ENCODE measurements at places on chromosomes 12 and 14.

DNA sequence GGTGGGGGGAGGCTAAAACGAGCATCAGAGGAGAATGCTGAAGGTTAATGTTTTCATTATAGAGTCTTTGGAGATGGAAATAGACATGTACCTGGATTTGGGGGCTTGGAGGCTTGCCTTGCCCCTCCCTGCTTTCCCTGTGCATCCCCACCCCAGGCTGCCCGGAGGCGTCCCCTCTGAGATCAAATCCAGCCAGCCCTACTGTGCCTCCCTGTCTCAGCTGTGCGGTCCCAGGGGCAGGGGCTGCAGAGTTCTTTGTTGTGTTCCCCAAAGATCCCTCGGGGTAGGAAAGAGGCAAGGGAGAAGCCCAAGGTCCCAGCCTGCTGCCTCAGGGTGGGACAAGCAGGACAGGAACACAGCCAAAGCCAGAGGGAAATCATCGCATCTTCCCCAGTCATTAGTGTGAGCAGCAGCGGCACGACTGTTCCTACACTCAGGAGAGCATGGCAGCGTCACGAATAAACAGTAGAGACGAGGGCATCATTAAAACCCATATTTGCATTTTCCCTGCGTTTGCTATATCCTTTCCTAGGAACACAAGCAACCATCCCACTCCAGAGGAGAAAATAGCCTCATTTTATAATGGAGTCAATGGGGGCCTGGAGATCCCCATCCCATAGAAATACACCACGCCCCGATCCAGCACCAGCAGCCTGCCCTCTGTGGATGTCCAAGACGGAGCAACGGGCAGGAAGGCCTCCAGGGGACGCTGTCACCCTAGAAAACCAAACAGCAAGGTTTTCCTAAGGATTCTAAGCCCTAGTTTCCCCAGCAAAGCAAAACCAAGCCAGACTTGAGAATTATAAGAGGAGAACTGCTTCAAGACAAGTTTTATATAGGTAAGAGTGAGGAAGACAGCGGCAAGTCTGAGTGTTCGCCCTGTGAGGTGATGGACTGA, 32.4 kb downstream of the ANO2 start:
- H3K27ac ChIP-seq: no peak overlapping the region
- no peaks in the 10 kb centered on the region for H3K36me3 ChIP-seq
- no peak overlapping the region for H3K4me3 ChIP-seq
- H3K27me3 ChIP-seq: peaks cover 20% of the 10 kb centered on the region
- peak; percentile 17 for ATAC-seq

- H3K4me3 ChIP-seq: no peak overlapping the region
- H3K27ac ChIP-seq: no peak overlapping the region
- H3K4me1 ChIP-seq: peaks cover 21% of the 10 kb centered on the region
- no peak for ATAC-seq
Observed at GRCh38 chr12:97308576-97309198, 153.9 kb upstream of the RMST start.

DNA sequence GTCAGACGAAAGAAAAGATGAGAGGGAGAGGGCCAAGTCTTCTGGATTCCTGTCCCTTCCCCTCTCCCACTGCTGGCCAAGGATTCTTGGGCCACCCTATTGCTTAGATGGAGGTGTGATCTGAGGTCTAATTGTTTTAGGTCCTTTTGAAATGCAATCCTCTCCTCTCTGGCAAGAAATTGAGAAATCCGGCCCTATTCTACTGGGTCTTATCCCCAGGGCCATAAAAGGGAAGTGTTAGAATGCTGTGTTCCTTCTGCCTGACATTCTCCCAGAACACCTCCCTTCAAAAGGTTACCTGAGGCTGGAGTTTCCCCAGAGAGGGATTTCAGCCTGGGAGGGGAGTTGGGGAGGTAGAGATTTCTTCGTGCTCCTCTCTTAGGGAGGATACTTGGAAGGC, 4.4 kb downstream of the WNT5B start:
- peaks cover 39% of the 10 kb centered on the region for H3K4me1 ChIP-seq
- no peaks in the 10 kb centered on the region for H3K36me3 ChIP-seq
- peaks cover 67% of the 10 kb centered on the region for H3K27me3 ChIP-seq
- H3K27ac ChIP-seq: no peak overlapping the region
- ATAC-seq: no peak
- no peak overlapping the region for H3K4me3 ChIP-seq

DNA sequence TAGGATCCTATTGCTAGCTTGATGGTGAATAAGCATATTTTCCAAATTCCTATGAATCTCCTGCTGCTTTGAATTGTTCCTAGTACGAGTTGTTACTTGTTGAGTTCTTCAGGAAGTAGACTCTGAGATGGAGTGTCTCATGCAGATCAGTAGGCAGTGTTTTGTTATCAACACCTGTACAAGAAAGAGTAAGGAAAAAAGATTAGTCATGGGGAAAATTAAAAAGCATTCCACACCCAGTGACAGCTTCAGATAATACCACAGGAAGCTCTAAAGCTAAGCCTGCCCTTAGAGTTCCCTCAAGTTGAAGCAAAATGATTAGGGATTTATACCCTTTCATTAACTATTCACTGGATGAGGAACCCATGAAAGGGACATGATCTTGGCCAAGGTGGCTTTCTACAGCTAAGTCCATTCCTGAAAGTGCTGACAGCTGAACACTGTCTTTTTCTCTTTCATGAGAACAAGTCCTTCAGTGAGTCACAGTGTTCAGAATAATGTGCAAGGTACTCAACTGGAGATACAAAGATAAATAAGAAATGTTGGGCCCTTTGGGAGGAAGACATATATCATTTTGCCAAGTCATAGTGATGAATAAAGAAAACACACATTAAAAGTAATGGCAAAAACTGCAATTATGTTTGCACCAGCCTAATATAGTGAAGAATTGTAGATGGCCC, 49.1 kb downstream of the CCER1 start:
- H3K4me1 ChIP-seq: no peaks in the 10 kb centered on the region
- ATAC-seq: no peak
- H3K36me3 ChIP-seq: no peaks in the 10 kb centered on the region
- no peak overlapping the region for H3K27ac ChIP-seq
- no peaks in the 10 kb centered on the region for H3K27me3 ChIP-seq
- H3K4me3 ChIP-seq: no peak overlapping the region

DNA sequence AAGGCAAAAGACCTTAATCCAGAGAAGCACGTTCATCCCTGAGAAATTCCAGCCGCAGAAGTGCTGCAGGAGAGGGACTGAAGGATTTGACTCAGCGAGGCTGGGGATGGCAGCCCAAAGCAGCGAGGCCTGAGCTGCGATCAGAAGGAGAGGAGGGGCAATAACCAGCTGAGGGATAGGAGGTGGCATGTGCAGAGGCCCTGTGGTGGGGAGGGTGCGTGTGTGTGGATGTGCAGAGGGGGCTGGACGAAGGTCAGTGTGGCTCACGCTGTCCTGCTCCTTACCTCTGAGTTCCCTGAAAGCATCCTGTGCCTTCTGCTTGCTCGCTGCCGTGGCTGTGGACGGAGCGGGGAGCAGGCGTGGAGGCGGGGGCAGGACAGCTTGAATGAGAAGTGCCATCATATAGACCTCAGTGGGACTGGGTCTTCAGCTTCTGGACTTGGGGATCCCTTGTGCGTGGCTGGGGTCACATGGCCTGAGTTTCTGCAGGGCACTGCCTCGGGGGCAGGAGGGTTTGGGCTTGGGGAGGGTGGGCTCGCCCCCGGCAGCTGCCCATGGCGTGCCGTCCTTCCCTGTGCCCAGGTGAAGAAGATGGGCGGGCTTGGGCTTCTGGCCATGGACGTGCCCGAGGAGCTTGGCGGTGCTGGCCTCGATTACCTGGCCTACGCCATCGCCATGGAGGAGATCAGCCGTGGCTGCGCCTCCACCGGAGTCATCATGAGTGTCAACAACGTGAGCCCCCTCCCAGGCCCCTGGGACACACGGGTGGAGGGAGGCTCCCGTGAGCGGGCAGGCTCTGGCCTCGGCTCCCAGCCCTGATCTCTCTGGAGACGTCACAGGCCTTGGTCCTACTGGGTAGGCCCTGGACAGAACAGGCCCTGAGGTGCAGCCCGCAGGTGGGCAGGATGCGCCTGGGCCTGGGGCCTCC, 11.0 kb downstream of the ACADS start:
- no peaks in the 10 kb centered on the region for H3K4me1 ChIP-seq
- no peaks in the 10 kb centered on the region for H3K27me3 ChIP-seq
- H3K27ac ChIP-seq: no peak overlapping the region

DNA sequence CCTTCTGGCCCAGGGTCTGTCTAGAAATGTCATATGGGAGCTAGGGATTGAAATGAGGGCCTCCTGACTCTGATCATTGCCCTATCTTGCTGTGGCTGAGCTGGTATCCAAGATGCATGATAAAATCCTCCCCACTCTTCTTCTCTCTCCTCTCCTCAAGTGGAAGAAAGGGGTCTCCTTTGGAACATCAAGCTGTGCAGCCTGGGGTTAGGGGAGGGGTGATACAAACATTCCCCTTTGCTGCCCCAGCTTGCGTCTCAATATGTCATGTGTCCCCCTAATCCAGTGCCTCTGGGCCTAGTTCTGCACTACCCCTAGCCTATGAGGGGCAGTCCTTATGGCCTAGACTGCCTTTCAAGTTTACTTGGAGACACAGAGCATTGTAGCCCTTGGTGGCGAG, 8.5 kb downstream of the RDH16 start:
- peaks cover 8% of the 10 kb centered on the region for H3K27me3 ChIP-seq
- H3K36me3 ChIP-seq: peaks cover 44% of the 10 kb centered on the region
- ATAC-seq: no peak
- H3K4me3 ChIP-seq: no peak overlapping the region
- H3K4me1 ChIP-seq: no peaks in the 10 kb centered on the region

DNA sequence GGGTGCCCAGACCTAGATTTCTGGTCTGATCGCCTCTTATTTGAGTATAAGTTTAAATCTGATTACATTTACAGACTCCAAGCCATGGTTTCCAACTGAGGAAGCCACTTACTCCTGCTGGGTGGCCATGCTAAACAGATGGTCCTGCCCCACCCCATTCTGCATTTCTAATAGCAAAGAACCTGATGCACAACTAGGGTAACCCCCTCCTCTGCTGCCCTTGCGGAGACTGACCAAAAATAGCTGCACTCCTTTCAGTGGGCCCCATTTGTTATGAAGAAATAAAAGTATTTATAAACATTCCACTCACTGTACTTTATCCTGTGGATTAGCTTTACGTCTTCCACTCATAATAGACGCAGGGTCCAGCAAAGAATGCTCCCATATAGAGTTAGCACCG, 6.8 kb downstream of the GIT2 start:
- H3K36me3 ChIP-seq: peaks cover 20% of the 10 kb centered on the region
- H3K4me3 ChIP-seq: no peak overlapping the region
- no peak overlapping the region for H3K27ac ChIP-seq
- ATAC-seq: no peak
- no peaks in the 10 kb centered on the region for H3K27me3 ChIP-seq
- peaks cover 31% of the 10 kb centered on the region for H3K4me1 ChIP-seq

DNA sequence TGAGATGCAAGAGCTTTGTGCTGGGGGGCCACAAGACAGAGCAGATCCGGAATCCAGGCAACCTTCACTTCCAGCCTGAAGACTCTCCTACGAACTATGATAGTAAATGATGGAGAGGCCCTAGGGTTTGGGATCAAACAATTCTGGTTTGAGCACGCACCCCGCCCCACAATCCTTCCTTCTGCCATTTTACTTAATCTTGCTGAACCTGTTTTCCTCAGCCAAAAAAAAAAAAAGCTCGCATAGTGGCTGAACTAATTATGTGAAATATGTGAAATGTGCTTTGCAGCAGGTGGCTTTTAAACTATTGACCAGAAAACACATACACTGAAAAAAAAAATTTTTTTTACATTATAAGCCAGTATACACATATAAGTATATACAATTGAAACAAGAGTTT, 667 bp upstream of the ITFG2 start:
- no peaks in the 10 kb centered on the region for H3K27me3 ChIP-seq
- peaks cover under 1% of the 10 kb centered on the region for H3K36me3 ChIP-seq
- H3K4me1 ChIP-seq: peaks cover 20% of the 10 kb centered on the region
- H3K4me3 ChIP-seq: peak overlapping the region; percentile 100
- peak overlapping the region; percentile 95 for H3K27ac ChIP-seq
- no peak for ATAC-seq

- no peak overlapping the region for H3K27ac ChIP-seq
- no peak for ATAC-seq
- H3K4me1 ChIP-seq: no peaks in the 10 kb centered on the region
- H3K4me3 ChIP-seq: no peak overlapping the region
Observed at GRCh38 chr12:106179086-106179485, 40.3 kb upstream of the NUAK1 start.

GRCh38 chr12:6125310-6125608, 789 bp upstream of the VWF start:
- H3K27me3 ChIP-seq: peaks cover 26% of the 10 kb centered on the region
- H3K4me1 ChIP-seq: no peaks in the 10 kb centered on the region
- no peak overlapping the region for H3K4me3 ChIP-seq
- H3K27ac ChIP-seq: no peak overlapping the region

All from stimulated activated memory B cell treated with anti-CD40 and anti-IgM and Interleukin-4, amounts not matched to agents 10 μg/mL and 1 μg/mL and 100 μg/mL, for 72 hours (primary cell).